Stimulated activated CD8-positive, alpha-beta memory T cell treated with anti-CD3 and anti-CD28 coated beads, Interleukin-15, amount 100 ng/mL, for 1 hour (primary cell): ENCODE measurements at places on chromosomes 6 and 20.

- DNase-seq = no peak
These were observed 198.5 kb upstream of the BTBD3 start for GRCh38 chr20:11719153-11719552.

GRCh38 chr6:125995972-125996580 lies 9.7 kb downstream of the TRMT11 start:
- DNase-seq = peak; percentile 46

DNA sequence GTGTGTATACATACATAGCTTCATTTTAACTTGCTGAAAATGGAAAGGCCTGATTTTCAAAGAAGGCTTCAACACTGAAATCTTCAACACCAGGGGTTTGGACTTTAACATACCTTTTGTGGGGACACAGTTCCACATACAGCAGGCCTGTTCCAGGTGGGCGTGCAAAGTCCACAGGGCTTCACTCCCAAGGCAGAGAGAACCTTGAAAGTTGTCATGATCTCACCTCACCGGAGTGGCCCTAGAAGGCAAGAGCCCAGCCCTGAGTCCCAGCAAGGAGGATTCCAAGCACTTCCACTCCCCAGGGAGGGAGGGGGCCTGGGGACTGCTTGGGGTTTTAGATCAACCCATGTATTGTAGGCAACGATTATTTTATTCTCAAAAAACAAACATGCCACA lies 47.2 kb downstream of the TMEM242 start:
- no peak for DNase-seq

DNA sequence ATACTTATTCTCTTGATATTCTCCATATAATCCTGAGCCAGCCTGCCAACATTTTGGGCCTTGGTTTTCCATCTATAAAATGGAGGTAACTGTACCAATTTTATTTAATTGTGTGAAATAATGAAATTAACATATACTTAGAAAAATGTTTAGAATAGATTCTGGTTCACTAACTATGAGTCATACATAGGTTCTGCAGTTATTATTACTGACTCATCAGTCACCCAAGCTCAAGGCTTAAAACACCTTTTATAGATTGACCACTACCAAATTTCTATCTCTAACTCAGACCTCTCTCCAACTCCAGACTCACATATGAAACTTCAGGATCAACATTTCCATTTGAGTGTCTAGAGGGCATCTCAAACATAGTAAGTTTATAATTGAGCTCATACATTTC lies 1277.2 kb upstream of the GJE1 start:
- DNase-seq = no peak

DNA sequence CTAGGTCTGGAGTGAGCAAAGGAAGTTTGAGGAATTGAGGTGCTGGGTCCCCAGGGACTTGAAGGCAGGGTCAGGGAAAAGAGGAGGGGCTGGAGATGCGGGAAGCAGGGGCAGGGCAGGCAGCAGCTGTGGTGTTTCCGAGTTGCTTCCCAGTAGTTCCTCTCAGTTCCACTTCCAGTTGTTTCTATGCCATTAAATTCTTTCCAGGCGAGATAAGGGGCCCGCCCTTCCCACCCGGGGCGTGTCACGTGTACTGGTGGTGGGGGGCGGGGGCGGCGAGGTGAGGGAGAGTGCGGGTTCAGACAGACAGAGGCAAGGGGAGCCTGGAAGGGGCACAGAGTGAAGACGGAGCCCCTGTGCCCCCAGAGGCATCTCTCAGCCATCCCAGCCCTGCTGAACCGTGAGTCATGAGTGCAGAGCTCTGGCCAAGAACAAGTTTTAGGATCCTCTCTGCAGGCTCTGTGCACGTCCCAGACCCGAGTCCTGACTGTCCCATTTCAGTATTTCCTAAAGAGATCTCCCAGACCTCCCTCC lies 977 bp downstream of the TNXB start:
- no peak for DNase-seq

DNA sequence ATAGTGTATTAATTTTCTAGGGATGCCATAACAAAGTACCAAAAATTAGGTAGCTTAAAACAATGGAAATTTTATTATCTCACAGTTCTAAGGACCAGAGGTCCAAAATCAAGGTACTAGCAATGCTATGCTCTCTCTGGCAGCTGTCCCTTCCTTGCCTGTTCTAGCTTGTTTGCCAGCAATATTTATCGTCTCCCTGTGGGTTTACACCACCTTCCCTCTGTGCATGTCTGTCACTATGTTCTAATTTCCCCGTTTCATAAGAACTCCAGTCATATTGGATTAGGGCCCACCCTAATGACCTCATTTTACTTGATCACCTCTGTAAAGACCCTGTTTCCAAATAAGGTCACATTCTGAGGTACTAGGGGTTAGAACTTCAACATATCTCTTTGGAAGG lies 217.2 kb downstream of the IBTK start:
- DNase-seq = no peak

DNA sequence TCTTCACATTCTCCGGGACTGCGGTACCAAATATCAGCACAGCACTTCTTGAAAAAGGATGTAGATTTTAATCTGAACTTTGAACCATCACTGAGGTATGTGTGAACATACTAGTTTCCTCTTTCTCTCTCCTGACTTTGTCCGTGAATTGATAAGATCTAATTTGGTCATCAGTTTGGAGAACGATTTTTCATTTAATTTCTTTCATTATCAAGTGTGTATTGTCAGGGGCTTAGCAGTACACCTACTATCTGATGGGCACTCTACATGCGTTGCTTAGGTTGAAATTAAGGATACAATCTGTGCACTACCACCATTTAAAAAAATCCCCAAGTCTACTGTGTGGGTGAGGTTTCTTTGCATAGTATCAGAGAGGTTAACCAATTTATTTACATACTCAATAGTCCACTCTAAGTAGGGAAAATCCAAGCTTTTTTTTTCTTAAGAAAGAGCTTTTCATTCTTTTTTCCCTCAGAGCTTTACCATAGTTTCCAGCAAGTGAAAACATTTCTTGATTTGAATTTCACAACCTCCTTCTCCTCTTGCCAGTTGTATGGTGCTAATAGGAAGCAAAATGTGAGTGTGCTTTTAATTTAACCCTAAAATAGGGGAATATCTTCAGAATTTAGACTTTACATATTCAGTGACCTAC lies 105.4 kb upstream of the ESR1 start:
- DNase-seq = no peak
